Effector memory CD8-positive, alpha-beta T cell (primary cell): ENCODE measurements at places on chromosomes 12 and 14.

GRCh38 chr12:4164188-4164558, 109.4 kb upstream of the CCND2 start:
- DNase-seq = no peak

DNA sequence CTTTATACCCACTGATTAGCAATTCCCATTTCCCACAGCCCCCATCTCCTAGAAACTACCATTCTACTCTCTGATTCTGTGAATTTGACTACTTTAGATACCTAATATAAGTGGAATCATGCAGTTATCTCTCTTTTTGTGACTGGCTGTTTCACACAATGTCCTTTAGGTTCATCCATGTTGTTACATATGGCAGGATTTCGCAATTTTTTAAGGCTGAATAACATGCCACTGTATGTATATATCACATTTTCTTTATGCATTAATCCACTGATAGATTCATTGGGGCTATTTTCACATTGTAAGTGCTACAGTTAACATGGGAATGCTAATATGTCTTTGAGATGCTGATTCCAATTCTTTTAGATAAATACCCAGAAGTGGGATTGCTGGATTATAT, 11.8 kb upstream of the TBK1 start:
- DNase-seq = no peak

DNA sequence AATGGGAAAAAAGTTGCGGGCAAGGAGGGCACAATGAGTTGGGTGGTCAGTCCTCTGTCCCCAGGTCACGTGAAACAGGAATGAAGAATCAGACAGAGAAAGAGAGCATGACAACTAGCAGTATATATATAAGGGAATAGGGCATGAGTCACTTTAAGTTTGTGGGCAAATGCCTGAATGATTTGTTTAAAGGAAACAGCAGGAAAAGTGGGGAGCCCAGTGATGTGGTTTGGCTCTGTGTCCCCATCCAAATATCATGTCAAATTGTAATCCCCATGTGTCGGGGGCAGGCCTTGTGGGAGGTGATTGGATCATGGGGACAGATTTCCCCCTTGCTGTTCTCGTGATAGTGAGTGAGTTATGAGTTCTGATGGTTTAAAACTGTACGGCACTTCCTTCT, 195.3 kb upstream of the IGF1 start:
- DNase-seq = no peak

GRCh38 chr14:79638672-79639266, 572.5 kb downstream of the DIO2 start:
- DNase-seq = no peak

GRCh38 chr12:7362734-7363133, 58.9 kb downstream of the ACSM4 start:
- no peak for DNase-seq

DNA sequence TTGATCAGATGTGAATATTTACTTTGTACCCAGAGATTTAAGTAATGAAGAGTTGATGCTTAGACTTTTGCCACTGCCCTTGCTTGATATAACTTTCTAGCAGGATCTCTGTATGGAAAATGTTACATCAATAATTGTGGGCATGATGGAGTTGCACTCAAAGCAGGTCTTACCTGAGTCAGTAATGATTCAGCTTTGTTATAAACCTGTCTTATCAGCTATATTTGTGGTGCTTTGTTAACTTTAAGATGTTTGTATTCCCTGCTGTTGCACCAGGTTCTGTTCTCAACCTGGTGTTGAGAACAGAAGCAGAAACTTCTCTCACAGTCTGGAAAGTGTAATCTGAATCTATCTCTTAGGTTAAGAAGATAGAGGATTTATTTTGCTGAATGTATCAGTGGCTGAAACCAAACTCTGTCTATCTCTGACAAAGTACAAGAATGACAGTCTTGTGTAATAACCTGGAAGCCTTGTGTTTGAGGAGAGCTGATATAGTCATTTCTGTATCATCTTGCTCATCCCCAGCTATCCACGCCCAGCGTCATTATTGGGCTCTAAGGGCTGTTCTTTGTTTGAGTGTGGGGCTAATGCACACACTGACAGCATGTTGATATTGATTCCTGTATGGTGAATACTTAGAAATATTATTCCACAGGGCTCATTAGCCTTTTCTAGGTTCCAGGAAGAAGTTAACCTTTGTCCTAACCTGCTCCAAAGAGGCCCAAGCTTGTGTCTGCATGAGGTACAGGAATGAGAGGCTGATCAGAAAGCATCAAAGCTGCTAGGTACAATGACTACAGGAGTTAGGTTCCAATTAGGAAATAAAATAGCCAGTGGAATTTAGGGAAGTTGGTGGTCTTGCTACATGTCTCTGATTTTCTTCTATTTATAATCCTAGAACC, 3.6 kb downstream of the AKAP6 start:
- DNase-seq = no peak

GRCh38 chr12:27999521-27999920, 27.0 kb upstream of the PTHLH start:
- no peak for DNase-seq

GRCh38 chr12:15677726-15678201, 111.4 kb downstream of the EPS8 start:
- no peak for DNase-seq

DNA sequence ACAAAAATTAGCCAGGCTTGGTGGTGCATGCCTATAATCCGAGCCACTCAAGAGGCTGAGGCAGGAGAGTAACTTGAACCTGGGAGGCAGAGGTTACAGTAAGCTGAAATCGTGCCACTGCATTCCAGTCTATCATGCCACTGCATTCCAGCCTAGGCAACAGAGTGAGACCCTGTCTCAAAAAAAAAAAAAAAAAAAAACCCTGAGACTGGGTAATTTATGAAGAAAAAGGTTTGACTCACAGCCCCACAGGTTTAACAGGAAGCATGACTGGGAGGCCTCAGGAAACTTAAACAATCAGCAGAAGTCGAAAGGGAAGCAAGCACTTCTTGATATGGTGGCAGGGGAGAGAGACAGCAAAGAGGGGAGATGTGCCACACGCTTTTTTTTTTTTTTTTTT, 123.2 kb downstream of the GXYLT1 start:
- no peak for DNase-seq

DNA sequence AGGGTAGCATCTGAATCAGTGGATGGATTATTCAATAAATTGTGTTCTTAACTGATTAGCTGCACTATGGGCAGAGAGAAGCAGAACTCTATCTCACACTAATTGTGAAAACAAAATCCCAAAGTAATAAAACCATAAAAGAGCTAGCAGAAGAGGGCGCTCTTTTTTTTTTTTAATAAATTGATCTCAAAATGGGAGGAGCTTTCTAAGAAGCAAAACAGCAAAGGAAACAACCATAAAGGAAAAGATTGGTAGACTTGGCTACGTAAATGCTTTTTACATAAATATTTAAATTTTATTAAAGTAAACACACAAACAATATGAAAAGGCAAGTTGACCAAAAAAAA, 1.5 kb upstream of the TM7SF3 start:
- no peak for DNase-seq

GRCh38 chr12:76688631-76689030, 75.3 kb upstream of the ZDHHC17 start:
- DNase-seq = no peak

DNA sequence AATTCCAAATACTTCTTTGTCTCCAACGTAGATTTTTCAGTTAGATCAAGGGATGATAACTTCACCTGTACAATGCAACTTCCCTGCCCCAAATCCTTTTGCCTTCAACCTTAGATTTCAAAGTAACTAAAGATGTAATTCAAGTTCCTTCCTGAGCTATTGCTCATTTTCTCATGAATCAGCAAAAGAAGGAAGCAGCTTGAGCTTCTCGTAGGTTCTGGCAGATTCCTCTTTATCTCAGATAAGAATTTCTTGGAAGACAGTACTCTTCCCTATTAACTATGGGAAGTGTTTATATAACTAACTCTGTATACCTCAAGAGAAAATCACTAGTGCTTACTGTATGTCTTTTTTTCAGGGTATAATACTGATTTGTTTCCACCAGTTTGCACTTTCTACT, 203.8 kb downstream of the RASSF9 start:
- DNase-seq = no peak

GRCh38 chr12:74449872-74450271, 87.8 kb upstream of the ATXN7L3B start:
- DNase-seq = no peak

DNA sequence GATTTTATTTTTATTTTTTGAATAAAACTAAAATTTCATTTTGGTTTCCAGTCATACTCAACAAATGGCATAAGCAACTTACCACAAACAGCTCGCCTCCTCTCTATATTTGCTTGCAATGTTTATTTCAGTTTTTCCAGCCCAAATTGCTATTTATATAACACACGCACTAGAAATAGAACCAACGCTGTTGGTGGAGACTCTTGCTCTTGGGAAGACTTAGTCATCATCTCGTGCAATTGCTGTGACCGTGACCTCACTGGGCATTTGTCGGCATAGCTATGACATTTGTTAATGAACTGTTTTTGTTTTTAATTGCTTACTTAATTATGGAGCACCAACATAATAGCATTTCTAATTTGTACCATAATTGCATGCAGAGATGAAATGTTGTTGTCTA, 153.1 kb upstream of the OTX2 start:
- DNase-seq = no peak

GRCh38 chr14:26791117-26791806, 193.4 kb upstream of the NOVA1 start:
- DNase-seq = no peak

DNA sequence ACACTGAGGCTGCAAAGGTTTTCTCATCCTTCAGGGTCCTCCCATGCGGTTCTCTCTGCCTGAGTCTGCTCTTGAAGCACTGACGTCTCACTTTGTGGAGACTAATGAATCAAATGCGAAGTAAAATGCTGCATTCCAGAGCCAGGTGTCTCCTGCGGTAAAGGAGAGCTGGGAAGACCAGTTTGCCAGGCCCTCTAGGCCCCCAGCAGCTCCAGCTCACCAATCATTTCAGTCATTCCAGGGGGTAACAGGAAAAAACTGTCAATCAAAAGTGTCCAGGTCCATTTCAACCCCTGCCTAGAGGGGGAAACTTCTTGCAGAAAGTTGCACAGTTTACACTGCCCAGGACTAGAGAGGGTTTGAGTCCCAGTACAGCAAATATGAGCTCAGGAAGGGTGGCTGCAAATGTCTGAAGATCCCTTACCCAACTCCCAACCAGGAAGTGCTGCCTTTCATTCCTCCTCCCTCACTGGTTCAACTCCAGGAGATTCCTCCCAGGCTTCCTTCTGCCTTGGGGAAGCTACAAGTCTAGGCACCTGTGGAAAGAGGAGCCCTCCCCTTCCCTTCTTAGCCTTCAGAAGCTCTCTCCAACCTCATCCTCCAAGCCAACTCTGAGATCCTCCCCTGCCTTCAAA, 2.7 kb upstream of the NXPH4 start:
- no peak for DNase-seq

- no peak for DNase-seq
These were observed 227.1 kb downstream of the C12orf50 start for GRCh38 chr12:87801860-87802720.

- no peak for DNase-seq
These were observed 16.4 kb downstream of the HDAC7 start for GRCh38 chr12:47803191-47803875.

DNA sequence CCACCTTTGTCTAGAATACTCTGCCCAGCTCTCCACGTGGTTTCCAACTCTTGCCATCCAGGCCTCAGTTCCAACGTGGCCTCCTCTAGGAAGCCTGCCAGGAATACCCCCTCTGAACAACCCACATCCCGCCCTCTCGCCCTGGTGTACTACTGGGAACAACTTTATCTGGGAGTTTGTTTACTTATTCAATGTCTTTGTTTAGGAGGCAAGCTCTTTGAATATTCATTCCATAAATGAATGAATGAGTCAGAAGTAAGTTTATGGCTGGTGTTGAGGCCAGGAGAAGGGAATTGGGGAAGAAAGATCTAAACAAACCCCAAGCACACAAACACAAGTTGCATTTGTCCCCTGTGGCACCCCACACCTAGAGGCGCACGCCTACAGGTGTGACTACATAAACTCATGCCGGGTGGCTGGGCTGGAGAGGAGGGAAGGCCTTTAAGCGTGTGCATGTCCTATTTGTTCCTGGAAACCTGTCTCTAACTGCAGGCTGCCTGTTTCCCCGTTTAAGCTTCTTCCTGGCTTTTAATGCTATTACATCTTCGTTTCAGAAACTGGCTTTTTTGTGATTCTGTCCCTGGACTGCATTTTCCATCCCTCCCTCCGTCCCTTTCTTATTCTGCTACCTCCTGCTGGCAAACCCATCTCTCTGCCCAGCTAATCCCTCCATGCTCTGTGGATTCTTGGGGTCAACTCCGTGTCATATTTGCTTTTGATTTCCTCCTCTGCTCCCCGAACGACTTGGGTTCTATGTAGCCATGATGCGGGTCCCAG, 57.9 kb downstream of the FZD10 start:
- DNase-seq = no peak

DNA sequence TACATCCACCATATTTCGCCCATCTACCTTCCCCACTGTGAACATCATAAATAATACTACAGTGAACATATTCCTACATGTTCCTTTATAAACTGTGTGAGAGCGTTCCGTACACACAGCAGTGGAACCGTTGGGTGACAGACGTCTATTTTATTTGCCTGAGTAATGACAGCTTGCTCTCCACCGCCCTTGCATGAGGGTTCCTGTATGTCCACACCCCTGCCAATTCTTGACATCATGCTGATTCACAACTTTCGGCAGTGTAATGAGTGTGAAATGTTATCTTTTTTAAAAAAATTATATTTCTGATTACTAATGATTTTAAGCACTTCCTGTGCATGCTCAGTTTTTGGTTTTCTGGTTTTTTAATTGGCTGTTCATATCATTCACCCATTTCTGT, 4.3 kb upstream of the RAD52 start:
- DNase-seq = no peak

DNA sequence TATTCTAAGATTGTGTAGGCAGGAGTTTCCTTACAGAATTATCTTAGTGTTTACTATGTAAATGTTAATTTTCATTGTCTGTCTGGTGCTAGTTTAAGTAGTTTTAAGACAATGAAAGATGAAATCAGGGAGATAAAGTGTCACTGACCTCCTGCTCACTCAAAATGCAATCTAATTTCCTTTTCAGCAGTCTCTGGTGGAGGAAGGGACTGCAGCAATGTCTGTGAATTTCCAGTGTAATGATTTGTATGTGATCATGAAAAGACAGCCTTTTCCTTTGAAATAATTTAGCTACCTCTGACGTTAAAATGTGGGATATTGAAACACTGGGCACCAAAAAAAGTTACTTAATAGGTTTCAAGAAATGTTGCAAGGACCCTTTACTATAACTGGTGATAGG, 779.7 kb upstream of the FLRT2 start:
- DNase-seq = no peak

DNA sequence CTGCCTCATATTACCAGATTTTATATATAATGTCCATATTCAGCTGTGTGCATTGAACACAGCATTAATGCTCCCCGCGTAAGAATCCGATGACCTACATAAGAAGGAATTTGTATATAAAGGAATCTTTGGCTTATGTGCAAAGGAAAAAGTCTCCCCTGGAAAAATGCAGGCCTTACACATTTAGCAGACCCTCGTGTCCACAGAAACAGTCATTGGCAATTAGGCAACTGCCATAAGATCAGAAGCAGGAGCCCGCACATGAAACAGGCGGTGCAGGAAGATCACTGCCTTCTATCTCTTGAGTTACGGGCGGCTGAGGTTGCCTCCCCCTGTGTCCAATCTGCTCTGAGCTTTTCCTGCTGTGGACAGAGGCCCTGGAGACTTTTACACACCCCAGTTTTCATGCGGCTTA, 63.2 kb upstream of the RFX4 start:
- DNase-seq = no peak
